ENCODE measurements at places on chromosomes 6 and 20.

GRCh38 chr6:1885576-1886011, 275.9 kb downstream of the FOXC1 start:
- DNase-seq, result no peak

- DNase-seq, result no peak
These were observed 2.3 kb upstream of the MTFR2 start for GRCh38 chr6:136252441-136252840.

GRCh38 chr6:38755874-38756273, 40.8 kb downstream of the DNAH8 start:
- DNase-seq, result no peak

GRCh38 chr6:163001330-163001729, 273.6 kb downstream of the PACRG start:
- no peak for DNase-seq

- DNase-seq, result no peak
These were observed 107.2 kb downstream of the AGPAT4 start for GRCh38 chr6:161166677-161167076.

- no peak for DNase-seq
These were observed 134.2 kb downstream of the PLCB4 start for GRCh38 chr20:9203081-9203447.

- no peak for DNase-seq
These were observed 94.0 kb downstream of the AHI1 start for GRCh38 chr6:135403584-135403983.

GRCh38 chr6:33415831-33416230, 2.1 kb downstream of the CUTA start:
- DNase-seq, result no peak
